Left ventricle myocardium inferior (tissue), 1 donor: ENCODE measurements at places on chromosomes 12 and 14.

DNA sequence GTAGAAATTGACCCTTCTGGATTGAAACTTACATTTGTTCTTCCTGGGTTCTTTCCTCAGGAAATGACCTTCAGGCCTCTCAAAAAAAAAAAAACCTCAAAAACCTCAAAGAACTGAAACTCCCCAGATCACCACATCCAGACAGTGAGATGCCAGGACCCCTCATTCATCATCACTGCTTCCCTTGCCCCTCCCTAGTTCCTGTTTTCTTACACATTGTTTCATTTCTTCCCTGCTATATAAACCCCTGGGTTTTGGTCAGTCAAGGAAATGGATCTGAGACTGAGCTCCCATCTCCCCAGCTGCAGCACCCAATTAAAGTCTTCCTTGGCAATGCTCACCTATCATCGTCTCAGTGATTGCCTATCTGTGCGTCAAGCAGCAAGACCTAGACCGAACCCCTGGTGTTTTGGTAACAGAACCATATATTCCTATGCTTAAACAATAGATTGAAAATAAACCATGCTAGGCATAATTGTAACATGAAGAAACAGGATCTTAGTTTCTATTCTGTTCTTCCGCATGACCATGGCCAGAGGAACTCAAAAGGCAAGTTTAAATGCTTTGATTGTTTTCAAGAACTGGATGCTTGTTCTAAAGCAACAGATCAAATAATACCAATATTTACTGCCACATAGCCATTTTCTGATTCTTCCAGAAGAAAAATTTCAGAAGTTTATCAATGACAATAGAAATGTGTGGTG is 108.0 kb upstream of the MAX start:
- H3K4me3 ChIP-seq = no peak overlapping the region
- peaks cover 10% of the 10 kb centered on the region for H3K4me1 ChIP-seq
- H3K27ac ChIP-seq = no peak overlapping the region
- no peaks in the 10 kb centered on the region for H3K36me3 ChIP-seq
- no peaks in the 10 kb centered on the region for H3K27me3 ChIP-seq

- DNase-seq = no peak
- H3K27ac ChIP-seq = peak overlapping the region; percentile 26
- H3K4me1 ChIP-seq = peaks cover 77% of the 10 kb centered on the region
- H3K4me3 ChIP-seq = no peak overlapping the region
- H3K27me3 ChIP-seq = no peaks in the 10 kb centered on the region
- no peaks in the 10 kb centered on the region for H3K36me3 ChIP-seq
Measured at GRCh38 chr14:90521084-90521929, 124.5 kb downstream of the CALM1 start.

DNA sequence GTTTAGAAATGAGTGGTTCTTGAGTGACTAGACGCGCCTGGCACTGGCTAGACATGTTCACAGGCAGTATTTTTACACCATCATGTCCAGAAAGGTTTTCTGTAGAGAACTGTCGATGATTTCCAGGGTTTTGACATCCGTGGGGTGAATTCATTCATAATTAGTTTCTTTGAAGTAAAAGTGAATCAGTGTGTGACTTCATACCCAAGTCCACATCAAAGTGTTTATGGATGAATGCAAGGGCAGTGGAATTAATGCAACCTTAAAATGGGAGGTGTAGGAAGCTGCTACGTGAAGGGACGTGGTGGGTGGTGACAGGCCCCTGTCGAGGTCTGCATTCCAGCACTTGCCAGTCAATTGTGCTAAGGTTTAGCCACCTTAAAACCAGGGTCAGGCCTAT is 38.4 kb upstream of the ELK3 start:
- no peak for DNase-seq
- H3K27ac ChIP-seq = no peak overlapping the region

- no peak overlapping the region for H3K27ac ChIP-seq
- H3K4me3 ChIP-seq = no peak overlapping the region
Measured at GRCh38 chr12:5650829-5651461, 219.0 kb downstream of the NTF3 start.

GRCh38 chr12:44875417-44875953 is 630 bp downstream of the NELL2 start:
- no peak for DNase-seq
- peaks cover 85% of the 10 kb centered on the region for H3K27me3 ChIP-seq
- H3K4me3 ChIP-seq = peak overlapping the region; percentile 69

DNA sequence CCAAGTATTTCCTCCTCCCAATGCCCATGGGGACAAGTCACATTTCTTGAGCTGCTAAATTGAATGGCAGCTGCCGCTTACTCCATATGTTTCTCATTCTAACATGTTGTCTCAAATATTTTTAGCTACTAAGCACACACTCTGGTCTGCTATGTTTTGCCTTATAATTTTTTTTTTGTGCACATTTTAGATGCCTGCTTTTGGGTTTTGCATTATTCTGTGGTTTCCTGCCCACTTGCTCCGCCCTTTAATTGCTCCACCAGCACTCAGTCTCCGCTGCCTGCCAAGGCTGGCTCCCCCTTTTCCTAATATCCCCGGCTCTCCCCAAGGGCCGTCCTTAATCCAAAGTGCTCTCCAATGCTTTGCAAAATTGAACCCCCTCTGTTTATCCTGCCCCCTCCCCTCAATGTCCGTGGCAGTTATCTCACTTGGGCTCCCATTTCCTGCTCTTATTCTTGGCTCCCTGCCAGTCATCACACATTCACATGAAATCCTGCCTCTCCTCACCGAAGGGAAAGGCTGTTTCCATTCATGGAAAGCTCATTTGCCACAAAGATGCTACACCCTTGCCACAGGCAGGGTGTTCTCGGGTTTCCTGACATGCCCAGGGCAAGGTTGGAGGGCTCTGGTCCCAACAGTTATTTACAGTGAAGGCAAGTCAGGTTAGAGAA is 79.4 kb downstream of the C12orf75 start:
- peak overlapping the region; percentile 60 for H3K27ac ChIP-seq
- peaks cover 23% of the 10 kb centered on the region for H3K4me1 ChIP-seq
- peak; percentile 31 for DNase-seq
- no peaks in the 10 kb centered on the region for H3K27me3 ChIP-seq
- H3K4me3 ChIP-seq = no peak overlapping the region
- no peaks in the 10 kb centered on the region for H3K36me3 ChIP-seq

DNA sequence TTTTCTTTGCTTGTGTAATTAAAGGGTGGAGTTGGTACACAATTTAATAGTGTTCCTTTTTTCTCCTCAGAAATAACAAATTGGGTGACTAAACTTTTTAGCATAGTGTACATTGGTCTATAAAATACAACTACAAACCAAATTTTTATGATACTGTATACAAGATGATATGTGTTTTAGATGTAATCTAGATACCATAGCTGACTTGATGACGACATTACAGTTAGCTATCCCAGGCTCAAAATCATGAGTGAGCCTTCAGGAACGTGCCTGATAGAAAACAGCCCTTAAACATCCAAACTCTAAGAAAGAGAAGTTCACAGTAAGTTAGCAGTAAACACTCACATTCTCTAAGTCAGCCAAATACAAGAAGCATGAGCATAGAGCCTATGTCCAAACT is 99.0 kb upstream of the SSTR1 start:
- H3K27ac ChIP-seq = no peak overlapping the region
- H3K4me1 ChIP-seq = no peaks in the 10 kb centered on the region
- no peak for DNase-seq

DNA sequence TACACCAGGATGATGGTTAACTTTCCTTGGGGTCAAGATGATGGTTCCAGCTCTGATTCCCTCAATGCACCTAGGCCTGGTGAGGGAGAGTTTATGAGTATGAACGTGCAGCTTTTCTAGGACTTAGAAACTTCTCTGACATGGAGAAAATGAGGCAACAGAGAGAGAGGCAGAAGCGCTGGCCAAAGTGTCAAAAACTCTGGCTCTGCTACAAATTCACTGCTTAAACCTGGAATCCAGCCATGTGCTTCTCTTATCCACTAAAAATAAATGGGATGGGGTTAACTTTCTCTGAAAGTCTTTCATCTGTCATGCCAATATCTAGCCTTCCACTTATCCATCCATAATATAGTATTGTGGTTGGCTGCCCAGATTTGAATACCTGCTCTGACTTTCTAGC is 568.7 kb downstream of the MED13L start:
- H3K4me1 ChIP-seq = peaks cover 17% of the 10 kb centered on the region
- H3K27ac ChIP-seq = no peak overlapping the region
- no peak for DNase-seq
- H3K27me3 ChIP-seq = peaks cover 13% of the 10 kb centered on the region

DNA sequence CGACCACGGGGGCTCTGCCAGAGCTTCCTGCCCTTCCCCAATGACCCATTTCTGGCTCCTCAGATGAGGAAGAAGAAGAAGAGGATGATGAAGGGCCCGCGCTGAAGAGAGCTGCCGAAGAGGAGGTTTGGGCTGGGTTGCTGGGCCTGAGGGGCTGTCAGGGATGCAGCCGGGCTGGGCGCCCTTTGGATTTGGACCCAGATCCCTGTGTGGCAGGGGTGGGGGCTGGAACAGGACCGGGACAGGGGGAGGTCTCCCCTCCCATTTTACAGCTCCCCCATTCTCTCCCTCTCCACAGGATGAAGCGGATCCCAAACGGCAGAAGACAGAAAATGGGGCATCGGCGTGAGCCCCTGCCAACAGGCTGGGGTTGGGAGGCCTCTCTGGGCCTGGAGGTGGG is 2.2 kb upstream of the LAG3 start:
- DNase-seq = no peak
- peaks cover 55% of the 10 kb centered on the region for H3K4me1 ChIP-seq
- no peak overlapping the region for H3K4me3 ChIP-seq
- no peak overlapping the region for H3K27ac ChIP-seq
- peaks cover 13% of the 10 kb centered on the region for H3K36me3 ChIP-seq

DNA sequence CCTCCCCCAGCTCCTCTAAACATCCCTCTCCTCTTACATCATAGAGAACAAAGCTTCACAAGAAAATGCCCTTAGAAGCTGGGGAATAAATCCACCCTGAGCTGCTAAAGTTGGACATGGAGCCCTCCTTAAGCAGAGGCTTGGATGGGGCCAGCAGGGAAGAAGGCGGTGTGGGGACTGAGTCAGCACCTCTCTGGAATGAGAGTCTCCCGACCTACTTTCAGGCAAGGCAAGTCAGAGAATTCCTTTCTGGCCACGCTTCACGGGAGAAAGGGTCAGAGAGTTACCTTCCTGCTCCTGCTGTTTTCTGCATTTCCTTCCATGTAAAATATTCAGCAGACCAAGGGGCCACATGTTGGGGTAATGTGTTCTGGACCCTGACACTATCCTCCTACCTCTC is 113.3 kb upstream of the PRB2 start:
- no peak for DNase-seq
- no peak overlapping the region for H3K27ac ChIP-seq
- no peak overlapping the region for H3K4me3 ChIP-seq
- no peaks in the 10 kb centered on the region for H3K36me3 ChIP-seq
- peaks cover 16% of the 10 kb centered on the region for H3K27me3 ChIP-seq
- no peaks in the 10 kb centered on the region for H3K4me1 ChIP-seq

DNA sequence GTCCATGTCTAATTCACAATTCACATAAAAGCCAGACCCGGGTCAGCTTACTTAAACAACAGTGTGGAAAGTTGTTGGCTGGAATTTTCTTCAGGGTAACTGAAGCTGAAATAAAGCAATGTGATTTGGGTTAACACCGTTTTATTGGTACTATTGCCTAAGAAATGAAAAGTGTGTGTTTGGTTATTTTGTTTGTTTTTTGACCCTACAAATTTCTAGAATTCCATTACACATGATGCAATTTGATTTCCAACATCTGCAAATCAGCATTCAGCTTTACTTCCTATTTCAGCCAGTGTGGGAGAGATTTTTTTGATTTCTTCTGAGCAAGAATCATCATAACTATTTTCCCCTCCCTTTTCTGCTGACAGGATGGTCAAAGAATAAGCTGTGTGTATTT is 45.7 kb upstream of the CLMN start:
- DNase-seq = no peak
- H3K27me3 ChIP-seq = peaks cover 37% of the 10 kb centered on the region
- H3K4me1 ChIP-seq = peaks cover 10% of the 10 kb centered on the region
- H3K27ac ChIP-seq = no peak overlapping the region
- H3K36me3 ChIP-seq = no peaks in the 10 kb centered on the region

GRCh38 chr14:68458840-68459469 is 333.9 kb downstream of the ZFP36L1 start:
- peak overlapping the region; percentile 62 for H3K27ac ChIP-seq
- no peaks in the 10 kb centered on the region for H3K27me3 ChIP-seq
- H3K36me3 ChIP-seq = no peaks in the 10 kb centered on the region
- peaks cover 22% of the 10 kb centered on the region for H3K4me1 ChIP-seq
- DNase-seq = peak; percentile 45
- H3K4me3 ChIP-seq = no peak overlapping the region

DNA sequence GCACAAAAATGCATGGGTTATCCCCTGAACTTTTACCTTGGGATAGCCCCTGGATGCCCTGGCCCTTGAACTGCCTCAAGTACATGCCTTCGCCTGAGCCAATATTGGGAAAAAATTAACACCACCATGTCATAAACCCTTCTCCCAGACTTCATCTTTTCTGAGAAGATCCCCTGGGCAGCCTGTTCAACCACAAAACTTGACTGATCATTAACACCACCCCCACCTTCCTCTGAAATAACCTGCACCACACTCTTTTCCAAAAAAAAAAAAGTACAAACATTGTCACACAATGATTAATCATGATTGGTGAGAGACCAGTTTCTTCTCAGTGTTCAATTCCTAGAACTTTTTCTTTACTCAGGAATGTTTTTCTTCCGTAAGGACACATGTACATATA is 217.9 kb downstream of the PAX9 start:
- no peaks in the 10 kb centered on the region for H3K4me1 ChIP-seq
- no peak overlapping the region for H3K4me3 ChIP-seq
- DNase-seq = no peak
- no peaks in the 10 kb centered on the region for H3K36me3 ChIP-seq
- H3K27ac ChIP-seq = no peak overlapping the region

DNA sequence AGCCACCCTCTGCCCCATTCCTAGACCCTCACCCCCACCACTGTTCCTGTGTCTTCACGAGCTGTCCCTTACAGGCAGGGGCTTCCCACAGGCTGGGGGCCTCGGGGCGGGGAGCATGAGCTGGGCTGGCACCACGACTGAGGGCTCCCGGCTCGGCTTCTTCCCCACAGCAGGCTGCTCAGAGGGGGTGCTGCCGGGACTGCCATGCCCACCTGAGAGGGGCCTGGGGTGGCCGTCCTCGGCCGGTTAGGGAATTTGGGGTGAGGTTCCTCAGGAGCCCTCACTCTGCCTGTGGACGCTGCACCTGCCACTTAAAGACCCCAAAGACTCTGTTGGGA is 6.8 kb downstream of the SLC25A47 start:
- peaks cover 23% of the 10 kb centered on the region for H3K36me3 ChIP-seq
- DNase-seq = no peak

- H3K27me3 ChIP-seq = peaks cover 48% of the 10 kb centered on the region
- H3K4me1 ChIP-seq = peaks cover 17% of the 10 kb centered on the region
- peak overlapping the region; percentile 59 for H3K27ac ChIP-seq
- H3K36me3 ChIP-seq = no peaks in the 10 kb centered on the region
- H3K4me3 ChIP-seq = no peak overlapping the region
- peak; percentile 68 for DNase-seq
Measured at GRCh38 chr12:52566847-52567291, 6.8 kb downstream of the KRT74 start.

- no peak for DNase-seq
- no peak overlapping the region for H3K27ac ChIP-seq
- peaks cover 9% of the 10 kb centered on the region for H3K27me3 ChIP-seq
- no peaks in the 10 kb centered on the region for H3K4me1 ChIP-seq
- H3K36me3 ChIP-seq = no peaks in the 10 kb centered on the region
- no peak overlapping the region for H3K4me3 ChIP-seq
Measured at GRCh38 chr14:61153431-61153830, 127.7 kb downstream of the TMEM30B start.

- DNase-seq = no peak
- no peaks in the 10 kb centered on the region for H3K27me3 ChIP-seq
- H3K27ac ChIP-seq = no peak overlapping the region
Measured at GRCh38 chr12:115371711-115372110, 687.7 kb upstream of the TBX3 start.

GRCh38 chr12:51326698-51327439 is 2.9 kb upstream of the BIN2 start:
- DNase-seq = no peak
- H3K36me3 ChIP-seq = no peaks in the 10 kb centered on the region
- H3K4me1 ChIP-seq = no peaks in the 10 kb centered on the region
- no peak overlapping the region for H3K4me3 ChIP-seq
- H3K27ac ChIP-seq = no peak overlapping the region
- H3K27me3 ChIP-seq = no peaks in the 10 kb centered on the region
